ENCODE measurements at places on chromosomes 6 and 20.

DNA sequence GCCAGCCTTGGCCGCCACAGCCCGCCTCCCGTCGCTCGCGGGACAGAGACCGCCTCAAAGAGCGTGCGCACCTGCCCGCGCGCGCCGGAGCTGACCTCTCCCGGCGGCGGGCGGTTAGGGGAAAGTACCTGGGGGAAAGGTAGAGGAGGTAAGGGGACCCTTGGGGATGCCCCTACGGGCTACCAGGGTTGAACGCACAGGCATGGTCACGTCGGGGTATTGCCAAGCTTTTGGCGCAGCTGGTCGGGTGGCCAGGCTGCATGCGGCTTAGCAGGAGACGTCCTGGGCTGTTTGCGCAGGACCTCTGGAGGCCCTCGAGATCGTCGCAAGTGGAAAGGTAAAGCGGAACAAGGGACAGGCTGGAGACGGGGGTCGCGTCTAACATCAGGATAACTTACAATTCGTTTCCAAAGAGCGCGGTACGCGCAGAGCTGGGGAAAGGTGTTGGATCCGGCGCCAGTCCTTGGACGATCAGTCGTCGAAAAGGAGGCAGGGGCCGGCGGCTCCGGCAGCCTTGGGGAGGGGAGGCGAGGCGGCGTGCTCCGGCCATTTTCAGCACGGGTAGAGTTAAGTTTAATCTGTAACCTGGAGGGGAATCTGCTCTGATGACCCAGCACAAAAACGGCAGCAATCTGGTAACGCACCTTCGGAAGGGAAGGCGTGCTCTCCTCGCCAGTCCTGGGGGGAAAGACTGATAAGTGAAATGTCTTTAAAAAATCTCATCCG lies 9.0 kb downstream of the GNAS-AS1 start:
- no peak for DNase-seq

GRCh38 chr6:86192123-86192522 lies 549.4 kb upstream of the SYNCRIP start:
- peak; percentile 13 for DNase-seq

DNA sequence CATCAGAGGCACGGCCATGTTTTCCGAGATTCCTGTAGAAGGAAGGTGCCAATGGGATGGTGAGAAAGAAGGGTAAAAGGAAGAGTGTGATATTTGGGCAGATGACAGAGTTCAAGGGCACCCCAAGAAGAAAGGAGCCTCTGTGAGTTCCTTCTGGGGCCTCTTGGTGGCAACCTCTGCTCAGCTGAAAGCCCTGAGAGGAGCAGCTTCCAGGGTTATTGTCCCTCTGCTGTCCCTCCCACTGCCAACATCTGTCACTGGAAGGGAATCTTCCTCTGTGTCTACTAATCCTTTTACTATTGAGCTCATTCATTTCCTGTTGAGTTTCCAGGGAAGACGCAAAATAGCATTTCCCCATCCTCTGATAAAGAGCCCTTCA lies 40.0 kb upstream of the KCNK16 start:
- no peak for DNase-seq

DNA sequence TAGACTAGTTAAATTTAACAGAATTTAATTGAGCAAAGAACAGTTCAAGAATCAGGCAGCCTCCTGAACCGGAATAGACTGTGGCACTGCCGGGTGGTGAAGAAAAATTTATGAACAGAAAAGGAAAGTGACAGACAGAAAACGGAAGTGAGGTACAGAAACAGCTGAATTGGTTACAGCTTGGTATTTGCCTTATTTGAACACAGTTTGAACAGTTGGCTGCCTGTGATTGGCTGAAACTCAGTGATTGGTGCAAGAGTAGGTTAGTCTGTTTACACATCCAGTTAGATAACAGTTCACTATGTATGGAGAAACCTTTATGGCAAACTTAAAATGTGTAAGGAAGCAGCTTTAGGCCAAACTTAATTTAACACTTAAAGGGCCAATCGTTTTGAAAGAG lies 116.0 kb upstream of the CITED2 start:
- no peak for DNase-seq

- no peak for DNase-seq
Measured at GRCh38 chr20:40948465-40949267, 80.0 kb upstream of the TOP1 start.

- no peak for DNase-seq
Measured at GRCh38 chr6:7145885-7146828, 38.4 kb downstream of the RREB1 start.

DNA sequence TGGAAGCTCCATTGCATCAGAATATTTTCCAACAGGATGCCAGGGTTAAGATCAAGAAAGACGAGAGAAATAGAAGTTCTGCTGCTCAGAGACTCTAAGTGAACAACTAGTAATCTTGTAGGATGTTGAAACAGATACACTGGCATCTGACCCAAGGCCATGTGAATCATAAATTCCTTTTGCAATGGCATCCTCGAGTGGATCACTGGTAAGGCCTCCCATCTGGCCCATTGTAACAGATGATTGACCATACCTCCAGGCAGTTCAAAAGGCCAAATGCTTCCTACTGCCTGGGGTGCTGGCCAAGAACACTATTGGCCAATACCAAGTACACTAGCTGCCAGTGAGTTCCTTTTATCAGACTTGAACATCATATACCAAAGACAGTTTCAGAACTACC lies 9.9 kb upstream of the SLC17A3 start:
- DNase-seq: no peak
